ENCODE measurements at places on chromosomes 16 and 17.
A peak's percentile ranks its signal among the peaks of the same experiment; 100 is the strongest.

- DNase-seq, result peak; percentile 22
Observed at GRCh38 chr16:86798247-86799041, 220.1 kb downstream of the FOXL1 start.

- peak; percentile 36 for DNase-seq
Observed at GRCh38 chr17:27535975-27536374, 79.7 kb downstream of the KSR1 start.

DNA sequence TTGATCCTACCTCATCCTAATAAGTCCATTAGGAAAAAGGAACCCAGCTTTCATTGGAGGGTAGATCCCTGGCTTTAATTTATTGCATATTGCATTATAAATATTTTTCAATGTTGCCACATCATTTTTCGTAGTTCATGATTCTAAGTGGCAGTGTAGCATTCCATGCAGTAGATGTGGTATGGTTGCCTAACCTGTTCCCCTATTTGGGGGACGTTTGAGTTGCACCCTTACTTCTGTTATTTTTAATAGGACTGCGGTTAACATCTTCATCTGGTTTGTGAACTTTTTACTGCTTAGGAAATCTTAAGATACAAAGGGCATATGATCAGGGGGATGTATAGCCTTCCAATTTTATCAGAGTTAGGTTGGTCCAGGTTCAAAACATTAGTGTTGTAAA lies 5.4 kb downstream of the SCPEP1 start:
- no peak for DNase-seq

- no peak for DNase-seq
Observed at GRCh38 chr16:20903899-20904506, 3.4 kb downstream of the LYRM1 start.

DNA sequence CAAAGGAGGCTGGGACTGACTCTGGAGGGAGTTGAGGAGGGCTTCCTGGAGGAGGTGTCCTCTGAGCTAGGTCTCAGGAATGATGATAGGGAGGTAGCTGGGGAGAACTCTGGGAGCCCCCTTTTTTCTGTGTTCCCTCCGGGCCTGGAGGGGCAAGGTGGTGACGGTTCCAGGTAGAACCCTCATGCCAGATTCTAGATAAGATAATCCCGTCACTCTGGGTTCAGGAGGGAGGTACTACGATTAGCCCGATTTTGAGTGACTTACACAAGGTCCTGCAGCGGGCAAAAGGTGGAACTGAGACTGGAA lies 18.7 kb upstream of the ADGRG3 start:
- DNase-seq, result no peak

DNA sequence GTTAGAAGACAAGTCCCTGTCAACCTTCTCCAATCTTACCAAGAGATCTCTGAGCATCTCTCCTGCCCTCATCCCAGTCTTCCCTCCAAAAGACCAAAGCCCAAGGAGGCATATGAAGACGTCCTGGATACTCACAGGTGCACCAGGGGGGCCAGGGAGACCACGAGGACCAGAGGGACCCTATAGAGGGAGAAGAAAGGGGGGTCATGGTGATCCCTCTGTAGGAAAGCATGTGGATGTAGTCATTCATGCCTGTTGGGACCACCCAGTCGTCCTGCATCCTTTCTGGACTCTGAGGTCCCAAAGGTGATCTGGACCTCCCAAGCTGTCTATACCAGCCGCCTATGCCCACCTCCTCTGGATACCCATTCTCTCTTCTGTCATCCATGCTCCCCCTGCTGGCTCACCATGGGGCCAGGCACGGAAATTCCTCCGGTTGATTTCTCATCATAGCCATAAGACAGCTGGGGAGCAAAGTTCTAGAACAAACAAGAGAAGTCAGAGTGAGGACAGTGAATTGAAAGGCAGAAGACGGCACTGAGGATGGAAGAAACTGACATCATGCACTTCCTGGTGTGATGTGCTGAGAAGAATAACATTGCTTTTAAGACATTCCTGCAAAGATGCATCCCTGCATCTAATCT lies 3.3 kb downstream of the COL1A1 start:
- peak; percentile 77 for DNase-seq

GRCh38 chr17:40264458-40265185 lies 23.1 kb upstream of the CDC6 start:
- no peak for DNase-seq

GRCh38 chr17:75020331-75021110 lies 8.1 kb downstream of the MRPL58 start:
- no peak for DNase-seq

GRCh38 chr16:74296432-74297144 lies at the start of gene PSMD7:
TSS of gene PSMD7 (plus strand) at chr16:74296814. CDS start at chr16:74296915, 101 bp downstream.
- DNase-seq, result peak; percentile 92

GRCh38 chr16:49837688-49838410 lies 18.1 kb downstream of the ZNF423 start:
- no peak for DNase-seq

- DNase-seq, result no peak
Observed at GRCh38 chr17:33680472-33680871, 387.4 kb upstream of the ASIC2 start.

DNA sequence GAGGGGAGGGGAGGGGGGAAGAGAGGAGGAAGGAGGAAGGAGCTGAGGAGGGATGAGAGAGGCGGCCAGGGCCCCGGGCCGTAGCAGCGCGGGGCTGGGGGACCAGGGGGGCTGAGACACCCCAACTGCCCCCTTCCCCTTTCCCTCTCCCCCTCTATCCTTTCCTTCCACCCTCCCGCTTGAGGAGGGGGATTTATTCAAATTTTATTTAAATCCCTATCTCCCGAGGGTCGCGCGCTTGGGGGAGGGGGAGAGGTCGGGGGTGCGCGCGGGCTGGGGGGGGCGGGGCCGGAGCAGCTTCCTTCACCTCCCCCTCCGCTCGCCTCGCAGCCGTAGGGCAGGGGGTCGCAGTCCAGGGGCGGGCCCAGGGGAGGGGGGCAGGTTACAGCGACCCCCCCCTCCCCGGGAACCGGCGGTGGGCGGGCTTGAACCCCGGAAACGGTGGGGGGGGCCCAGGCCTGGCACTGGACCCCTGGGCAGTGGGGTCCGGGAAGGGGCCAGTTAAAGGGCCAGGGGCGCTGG lies at the start of gene FBXL19:
TSS of gene FBXL19 (plus strand) at position 19 of the 522 bp plus-strand sequence. CDS start 2,183 bp downstream, outside the sequence.
- DNase-seq, result no peak

DNA sequence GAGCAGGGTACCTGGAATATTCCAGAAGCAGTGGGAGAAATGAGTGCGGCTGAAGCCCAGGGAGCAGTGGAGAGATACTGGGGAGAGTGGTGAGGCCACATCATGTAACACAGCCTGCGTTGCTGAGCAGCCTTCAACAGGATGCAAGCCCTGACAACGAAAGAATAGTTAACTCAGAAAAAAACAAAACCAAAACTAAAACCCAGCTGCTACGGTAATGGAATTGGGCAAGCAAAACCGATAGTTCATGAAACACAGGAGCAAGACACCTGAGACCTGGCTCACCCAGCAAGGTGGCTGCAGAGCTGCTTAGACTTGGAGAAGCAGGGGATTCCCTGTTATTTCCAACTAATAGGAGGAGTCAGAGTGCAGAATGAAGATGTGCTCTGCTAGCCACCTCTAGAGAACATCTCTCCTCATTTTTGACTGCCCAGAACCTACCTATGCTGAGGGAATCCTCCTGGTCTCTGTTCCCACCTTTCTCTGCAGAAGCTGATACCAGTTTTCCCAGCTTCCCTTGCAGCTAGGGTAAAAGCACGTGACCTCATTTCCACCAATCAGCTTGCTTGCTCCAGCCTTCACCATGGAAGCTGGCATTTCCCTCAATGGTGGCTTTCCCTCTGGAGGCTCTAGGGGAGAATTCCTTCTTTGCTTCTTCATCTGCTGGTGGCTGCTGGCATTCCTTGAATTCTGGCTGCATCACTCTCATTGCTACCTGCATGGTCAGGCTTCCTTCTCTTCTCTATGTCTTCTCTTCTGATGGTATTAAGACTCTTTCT lies 59.4 kb upstream of the XYLT1 start:
- no peak for DNase-seq

- no peak for DNase-seq
Observed at GRCh38 chr16:88995746-88996535, 18.9 kb upstream of the CBFA2T3 start.

- DNase-seq, result peak; percentile 16
Observed at GRCh38 chr16:51343411-51343810, 192.3 kb upstream of the SALL1 start.

DNA sequence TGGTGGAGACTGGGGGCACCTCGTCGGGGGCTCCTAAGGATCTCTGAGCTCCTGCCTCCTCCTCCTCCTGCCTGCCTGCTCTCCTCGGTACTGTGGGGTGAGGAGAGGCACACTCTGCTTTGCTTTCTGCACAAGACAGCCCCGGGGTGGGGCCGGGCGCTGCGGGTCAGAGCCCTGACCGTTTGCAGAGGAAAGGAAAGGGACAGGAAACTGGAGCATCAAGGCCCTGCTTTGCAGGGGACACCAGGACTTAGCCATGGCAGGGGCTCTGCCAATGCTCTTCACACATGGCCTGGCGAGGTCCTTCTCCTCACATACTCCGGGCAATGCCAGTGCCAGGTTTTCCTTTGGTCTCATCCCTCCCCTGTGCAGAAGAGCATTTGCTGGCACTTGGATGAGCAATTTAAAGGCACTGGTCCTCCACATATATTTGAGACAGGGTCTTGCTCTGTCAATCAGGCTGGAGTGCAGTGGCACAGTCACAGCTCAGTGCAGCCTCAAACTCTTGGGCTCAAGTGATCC lies 23.8 kb upstream of the DOC2B start:
- DNase-seq, result no peak

- no peak for DNase-seq
Observed at GRCh38 chr17:35183332-35183731, 10.9 kb downstream of the SLC35G3 start.

DNA sequence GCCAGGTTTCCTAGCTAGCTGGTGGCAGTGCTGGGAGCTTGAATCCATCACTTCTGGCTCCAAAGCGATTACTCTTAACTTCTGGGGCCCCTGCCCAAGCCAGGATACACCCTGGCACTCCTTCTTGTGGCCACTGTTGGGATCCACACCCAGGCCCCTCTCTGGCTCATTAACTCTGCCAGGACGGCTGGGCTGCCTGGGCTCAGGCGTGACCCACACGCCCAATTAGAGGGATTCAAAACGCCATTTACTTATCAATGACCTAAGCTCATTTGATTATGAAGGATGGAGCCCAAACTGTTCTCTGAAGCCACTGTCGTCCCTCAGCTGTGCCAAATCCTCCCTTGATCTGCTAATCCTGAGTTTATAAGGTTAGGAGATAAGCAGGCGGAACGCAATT lies 79.7 kb upstream of the BRD7 start:
- no peak for DNase-seq

GRCh38 chr17:77618731-77619130 lies 339.8 kb upstream of the TNRC6C start:
- no peak for DNase-seq

DNA sequence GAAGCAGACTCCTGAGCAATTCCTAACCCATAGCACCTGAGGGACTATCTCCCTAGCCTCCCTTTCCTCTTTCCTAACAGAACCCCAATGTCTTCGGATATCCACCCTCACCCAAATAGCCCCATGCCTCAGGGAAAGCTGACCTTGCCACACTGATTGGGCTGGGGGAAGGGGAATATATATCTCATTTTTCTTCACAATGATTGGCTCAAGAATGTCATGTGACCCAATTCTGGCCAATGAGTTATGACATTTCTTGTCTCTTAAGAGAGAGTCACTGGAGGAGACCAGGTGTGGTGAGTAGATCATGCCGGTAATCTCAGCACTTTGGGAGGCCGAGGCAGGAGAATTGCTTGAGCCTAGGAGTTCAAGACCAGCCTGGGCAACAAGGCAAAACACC lies 71.9 kb upstream of the NLK start:
- DNase-seq, result no peak

DNA sequence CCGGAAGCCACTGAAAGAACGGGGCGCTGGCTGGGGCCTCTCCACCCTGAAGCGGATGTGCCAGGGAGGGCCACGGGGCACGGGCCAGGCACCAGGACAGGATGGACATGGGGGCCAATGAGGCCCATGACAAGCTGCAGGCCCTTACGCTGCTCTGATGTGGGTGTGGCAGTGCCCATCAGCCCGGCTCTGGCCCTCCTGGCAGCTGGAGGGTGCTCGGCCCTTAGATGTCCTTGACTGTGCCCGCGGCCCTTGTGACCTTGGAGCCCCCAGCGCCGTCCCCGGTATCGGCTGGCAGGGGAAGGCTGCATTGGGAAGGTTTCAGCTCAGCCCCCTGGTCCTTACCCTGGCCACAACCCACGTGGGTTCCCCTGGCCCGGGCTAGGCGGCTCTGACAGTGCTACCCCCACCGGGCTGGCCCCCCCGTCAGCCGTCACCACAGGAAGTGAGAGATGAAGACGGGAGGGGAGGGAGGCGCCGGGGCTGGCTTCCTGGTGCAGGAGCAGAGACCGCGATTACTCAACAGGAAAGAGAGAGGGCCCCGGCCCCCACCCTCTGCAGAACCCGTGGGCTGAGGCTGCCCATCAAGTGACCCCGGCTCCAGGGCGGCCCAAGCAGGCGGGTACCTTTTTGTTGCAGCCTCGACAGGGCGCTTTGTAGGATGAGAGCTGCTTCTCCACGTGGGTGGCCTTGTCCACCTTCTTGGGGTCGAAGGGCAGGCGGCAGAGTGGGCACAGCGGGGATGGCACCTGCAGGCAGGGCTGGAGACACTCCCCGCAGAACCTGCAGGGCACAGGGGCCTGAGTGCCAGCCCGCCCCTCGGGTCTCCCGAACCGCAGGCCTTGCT lies 5.3 kb downstream of the RNF166 start:
- peak; percentile 78 for DNase-seq

DNA sequence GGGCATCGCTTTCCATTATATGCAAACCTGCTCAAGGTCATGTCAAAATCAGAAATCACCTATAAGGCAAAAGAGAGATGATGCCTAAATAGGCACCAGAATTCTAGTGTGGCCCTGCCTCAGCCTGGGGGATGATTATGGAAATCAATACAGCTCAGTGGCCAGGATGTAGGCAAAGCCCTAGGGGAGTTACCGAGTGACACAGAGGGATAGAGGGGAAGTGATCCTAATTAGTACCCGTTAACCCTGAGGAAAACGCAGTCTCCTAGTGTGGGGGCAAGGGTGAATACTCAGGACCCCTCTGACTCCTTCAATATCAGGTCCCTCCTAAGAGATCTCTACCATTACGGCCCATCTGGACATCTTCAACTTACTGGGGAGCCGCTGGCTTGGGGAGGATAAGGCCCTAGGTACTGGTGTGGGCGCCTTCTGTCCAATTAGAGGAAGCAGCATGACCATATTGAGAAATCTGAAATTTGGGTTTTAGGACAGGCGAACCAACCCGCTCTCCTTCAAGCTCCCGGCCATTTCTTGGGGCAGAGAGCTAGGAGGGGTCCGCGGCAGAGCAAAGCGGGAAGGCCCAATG lies 725 bp downstream of the NT5C3B start:
- no peak for DNase-seq
